ENCODE measurements at places on chromosomes 7 and 10. TPM values are rescaled to one million over a fixed set of nuclear protein-coding genes. Genes with fewer than 3 reads are reported as not detected.

The GJD4 gene
- not detected for total RNA-seq

The OPALIN gene
- not detected for total RNA-seq

- H3K4me3 ChIP-seq = no peak overlapping the region
- DNase-seq = no peak
- H3K27ac ChIP-seq = no peak overlapping the region
- H3K36me3 ChIP-seq = no peaks in the 10 kb centered on the region
- H3K4me1 ChIP-seq = no peaks in the 10 kb centered on the region
- H3K27me3 ChIP-seq = no peaks in the 10 kb centered on the region
These were observed 167.7 kb upstream of the MKLN1 start for GRCh38 chr7:131159961-131160361.

GRCh38 chr7:143222782-143223181 is 945 bp downstream of the TAS2R40 start:
- H3K4me1 ChIP-seq = no peaks in the 10 kb centered on the region
- no peak overlapping the region for H3K4me3 ChIP-seq
- peak; percentile 76 for DNase-seq
- peak overlapping the region; percentile 4 for H3K27ac ChIP-seq
- H3K27me3 ChIP-seq = peaks cover 3% of the 10 kb centered on the region
